ENCODE measurements at places on chromosomes 2 and 18.

DNA sequence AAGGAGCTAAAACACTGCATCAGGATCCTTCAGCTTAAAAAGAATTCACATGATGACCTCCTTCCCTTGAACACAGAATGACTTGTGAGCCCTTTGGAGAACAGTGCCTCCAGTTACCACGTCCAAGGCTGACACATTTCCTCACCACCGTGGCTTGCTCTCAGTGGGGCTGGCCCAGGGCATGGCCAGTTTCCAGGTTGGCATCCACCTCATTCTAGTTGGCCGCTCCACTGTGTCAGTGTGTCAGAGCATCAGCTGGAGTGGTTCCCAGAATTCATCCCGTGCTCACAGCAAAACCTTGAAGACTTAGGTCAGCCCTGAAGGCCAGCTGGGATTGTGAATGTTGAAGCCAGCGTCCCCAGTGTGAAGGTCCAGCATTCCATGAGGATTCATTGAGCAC is 158.5 kb downstream of the INSIG2 start:
- no peak for DNase-seq

DNA sequence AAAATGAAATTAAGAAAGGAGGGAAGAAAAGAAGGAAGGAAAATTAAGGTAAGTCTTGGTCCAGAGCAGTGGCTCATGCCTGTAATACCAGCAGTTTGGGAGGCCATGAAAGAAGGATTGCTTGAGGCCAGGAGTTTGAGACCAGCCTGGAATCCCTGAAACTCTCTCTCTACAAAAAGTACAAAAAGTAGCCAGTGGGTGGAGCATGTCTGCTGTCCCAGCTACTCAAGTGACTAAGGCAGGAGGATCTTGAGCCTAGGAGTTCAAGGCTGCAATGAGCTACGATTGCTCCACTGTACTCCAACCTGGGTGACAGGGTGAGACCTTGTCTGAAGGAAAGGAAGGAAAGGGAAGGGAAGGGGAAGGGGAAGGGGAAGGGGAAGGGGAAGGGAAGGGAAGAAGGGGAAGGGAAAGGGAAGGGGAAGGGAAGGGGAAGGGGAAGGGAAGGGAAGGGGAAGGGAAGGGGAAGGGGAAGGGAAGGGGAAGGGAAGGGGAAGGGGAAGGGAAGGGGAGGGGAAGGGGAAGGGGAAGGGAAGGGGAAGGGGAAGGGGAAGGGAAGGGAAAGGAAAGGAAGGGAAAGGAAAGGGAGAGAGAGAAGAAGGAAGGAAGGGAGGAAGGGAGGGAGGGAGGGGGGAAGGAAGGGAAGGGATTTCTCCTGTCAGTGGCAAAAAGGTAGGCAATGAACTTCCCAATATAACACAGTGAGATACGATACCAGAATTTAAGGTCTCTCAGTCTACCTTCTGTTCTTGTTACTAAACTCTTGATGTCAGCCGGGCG is 412.8 kb downstream of the CMPK2 start:
- no peak for DNase-seq

GRCh38 chr18:26593365-26594320 is 45.3 kb upstream of the KCTD1 start:
- DNase-seq: no peak

DNA sequence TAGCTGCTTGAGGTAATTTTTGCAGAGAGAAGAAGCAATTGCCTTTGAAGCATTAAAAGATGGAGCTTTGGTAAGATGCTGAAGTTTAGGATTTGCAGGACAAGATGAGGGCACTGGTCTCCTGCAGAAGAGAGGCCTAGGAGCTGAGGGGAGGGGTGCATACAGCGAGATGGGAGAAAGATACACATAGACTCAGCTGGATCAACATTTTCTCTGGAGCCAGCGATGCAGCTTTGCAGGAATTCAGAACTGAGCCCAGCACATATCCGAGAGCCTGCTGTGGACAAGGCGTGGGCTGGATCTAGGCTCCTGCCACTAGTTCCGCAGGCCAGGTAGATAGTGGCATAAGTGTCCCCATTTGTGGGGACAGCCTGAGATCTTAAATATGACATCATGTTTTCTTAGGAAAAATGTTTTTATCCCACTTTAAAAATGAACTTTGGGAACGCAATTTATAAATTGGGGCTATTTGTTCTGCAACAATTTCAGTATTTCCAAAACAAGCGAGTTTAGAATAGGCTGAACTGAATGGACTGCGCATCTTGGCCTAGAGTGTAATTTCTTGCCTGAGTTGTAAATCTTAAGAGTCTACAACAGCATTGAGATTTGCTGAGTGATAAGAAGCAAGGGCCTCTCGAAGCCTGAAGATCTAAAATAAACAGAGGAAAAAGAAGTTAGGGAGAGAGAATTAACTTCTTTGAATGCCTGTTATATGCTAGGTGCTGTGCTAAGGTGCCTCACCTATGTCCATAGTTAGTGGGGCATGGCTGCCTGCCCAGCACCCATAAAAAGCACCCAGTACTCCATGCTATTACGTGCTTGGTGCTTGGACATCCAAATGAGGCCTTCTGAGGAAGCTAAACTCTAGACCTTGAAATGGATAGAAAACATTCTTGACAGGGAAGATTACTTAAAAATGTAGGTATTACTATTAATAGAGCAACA is 17.3 kb downstream of the GRHL1 start:
- DNase-seq: no peak
